ENCODE measurements at places on chromosomes 6 and 20. TPM values are rescaled to one million over a fixed set of nuclear protein-coding genes. Genes with fewer than 3 reads are reported as not detected.
A peak's percentile ranks its signal among the peaks of the same experiment; 100 is the strongest.

MRAP2 gene
- not detected for polyA plus RNA-seq

DNA sequence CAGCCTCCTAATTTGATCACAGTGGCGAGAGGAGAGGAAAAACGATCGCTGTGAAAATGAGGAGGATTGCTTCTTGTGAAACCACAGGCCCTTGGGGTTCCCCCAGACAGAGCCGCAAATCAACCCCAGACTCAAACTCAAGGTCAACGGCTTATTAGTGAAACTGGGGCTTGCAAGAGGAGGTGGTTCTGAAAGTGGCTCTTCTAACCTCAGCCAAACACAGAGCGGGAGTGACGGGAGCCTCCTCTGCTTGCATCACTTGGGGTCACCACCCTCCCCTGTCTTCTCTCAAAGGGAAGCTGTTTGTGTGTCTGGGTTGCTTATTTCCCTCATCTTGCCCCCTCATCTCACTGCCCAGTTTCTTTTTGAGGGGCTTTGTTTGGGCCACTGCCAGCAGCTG, 28.7 kb downstream of the SAYSD1 start:
- no peak for DNase-seq

DNA sequence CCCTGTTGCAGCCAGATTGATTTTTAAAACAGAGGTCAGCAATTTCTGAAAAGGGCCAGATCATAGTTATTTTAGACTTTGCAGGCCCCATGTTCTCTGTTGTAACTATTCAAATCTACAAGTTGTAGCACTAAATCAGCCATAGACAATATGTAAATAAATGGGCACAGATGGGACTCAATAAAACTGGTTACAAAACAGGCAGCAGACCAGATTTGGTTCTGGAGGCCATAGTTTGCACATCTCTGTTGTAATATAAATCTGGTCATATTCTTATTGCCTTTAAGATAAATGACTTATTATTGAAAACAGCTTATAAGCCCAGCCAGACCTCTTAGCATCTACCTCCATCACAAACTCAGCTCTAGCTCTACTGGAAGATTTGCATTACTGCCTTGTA, 114.0 kb upstream of the ARG1 start:
- no peak for DNase-seq

DNA sequence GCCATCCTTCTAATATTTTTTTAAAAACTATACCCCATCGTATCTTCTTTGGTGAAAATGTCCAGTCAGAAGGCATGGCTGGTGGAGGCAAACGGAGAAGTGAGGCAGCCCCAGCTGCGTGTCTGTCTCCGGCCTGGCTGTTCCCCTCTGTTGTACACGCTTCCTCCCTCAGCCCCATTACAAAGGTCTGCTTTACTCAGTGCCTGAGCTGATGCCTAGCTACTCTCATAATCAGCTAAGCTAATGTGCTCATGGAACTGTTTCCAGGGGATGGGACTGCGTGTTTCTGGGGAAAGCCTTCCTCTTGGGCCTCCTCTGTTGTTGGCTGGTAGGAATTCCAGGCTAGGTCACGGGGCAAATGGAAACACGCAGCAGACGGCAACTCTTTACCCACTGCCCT, 67.3 kb downstream of the PPP1R3G start:
- no peak for DNase-seq

DNA sequence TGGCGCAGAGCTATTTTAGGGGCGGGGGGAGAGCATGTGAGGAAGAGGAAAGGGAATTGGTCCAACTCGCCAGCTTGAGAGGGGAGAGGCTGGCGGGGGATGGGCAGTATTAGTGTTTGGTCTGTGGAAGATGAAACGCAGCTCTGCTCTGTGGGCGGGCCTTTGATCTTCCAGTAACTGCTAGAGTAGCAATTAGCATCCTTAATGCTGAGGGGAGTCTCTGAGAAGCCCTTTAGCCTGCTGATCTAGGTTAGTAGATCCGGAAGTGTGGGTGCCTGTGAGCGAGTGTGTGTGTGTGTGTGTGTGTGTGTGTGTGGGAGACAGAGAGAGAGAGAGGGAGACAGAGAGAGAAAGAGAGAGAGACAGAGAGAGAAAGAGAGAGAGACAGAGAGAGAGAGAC, 117.2 kb upstream of the BACH2 start:
- DNase-seq: no peak

PNLDC1 gene
- 0.19 TPM for polyA plus RNA-seq

DNA sequence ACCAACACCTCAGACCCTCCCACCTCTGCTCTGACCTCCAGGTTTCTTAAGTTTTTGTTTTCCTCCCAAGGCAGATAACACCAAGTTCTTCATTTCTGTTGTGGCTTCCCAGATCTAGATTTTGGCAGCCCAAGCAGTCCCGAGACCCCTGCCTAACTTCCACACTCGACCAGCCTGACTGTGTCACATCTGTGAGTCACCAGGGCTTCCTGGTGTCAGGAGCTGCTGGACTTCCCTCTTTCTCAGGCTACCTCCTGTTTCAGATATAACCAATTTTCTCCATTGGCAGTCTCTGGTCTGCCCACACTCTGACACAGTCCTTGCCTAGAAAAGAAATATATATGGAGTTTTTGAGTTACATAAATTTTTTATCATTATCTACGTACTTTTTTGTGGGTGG, 46.1 kb upstream of the CCN6 start:
- DNase-seq: no peak

GRCh38 chr6:34276881-34277762, 28.3 kb upstream of the SMIM29 start:
- no peak for DNase-seq

C6orf141 gene
- polyA plus RNA-seq: not detected

PLN gene
- polyA plus RNA-seq: 0.14 TPM

GRCh38 chr20:49620364-49621240, 52.7 kb upstream of the PTGIS start:
- DNase-seq: no peak

DNA sequence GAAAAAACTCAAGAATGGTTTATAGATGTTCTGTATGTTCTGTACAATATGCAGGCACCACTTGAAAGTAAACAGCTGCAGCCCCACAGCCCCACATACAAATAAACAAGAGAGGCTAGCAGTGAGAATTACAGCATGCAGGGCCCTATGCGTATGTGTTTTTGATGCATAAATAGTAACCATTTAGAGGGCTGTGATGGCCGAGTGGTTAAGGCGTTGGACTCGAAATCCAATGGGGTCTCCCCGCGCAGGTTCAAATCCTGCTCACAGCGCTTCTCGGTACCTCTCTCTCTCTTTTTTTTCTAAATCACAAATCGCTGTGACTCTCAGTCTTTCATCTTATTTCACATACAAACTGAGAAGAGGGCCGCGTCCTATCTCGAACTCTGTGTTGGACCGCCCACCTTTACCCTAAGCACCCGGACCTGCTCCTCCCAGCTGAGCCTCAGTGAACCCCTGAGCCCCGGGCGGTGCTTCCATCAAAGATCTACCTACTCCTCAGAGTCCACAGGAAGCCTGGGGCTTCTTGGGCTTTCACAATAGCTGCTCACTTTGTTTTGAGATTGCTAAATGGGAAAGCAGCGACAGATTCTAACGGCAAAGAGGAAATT, 37.7 kb upstream of the PRSS16 start:
- no peak for DNase-seq

DNA sequence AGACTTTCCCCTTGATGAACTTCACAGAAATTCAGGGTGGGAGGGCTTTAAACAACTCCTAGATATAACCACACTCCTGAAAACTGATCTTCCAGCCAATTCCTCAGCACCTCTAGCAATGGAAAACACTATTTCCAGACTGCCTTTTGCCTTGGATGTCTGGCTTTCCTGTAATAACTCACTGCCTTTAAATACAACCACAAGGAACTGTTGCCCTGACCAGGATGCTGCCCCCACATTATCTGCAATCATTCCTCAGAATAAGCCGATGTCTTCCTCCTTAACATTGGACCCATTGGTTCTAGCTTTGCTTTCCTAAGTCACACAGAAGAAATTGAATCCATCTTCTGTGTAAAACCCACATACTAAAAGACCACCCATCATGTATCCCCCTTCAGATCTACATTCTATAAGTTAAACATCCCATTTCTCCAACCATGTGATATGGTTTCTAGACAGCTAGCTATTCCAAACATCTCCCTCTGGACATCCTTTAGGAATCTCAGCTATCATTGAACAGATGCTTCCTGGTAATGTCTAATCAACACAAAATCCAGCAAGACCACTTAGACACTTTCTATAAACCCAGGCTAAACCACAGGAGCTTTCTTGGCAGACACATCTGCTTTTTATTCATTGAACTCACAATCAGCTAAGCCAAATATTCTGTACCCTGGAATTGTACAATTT, 95.9 kb upstream of the KCNQ5 start:
- peak; percentile 32 for DNase-seq

DNA sequence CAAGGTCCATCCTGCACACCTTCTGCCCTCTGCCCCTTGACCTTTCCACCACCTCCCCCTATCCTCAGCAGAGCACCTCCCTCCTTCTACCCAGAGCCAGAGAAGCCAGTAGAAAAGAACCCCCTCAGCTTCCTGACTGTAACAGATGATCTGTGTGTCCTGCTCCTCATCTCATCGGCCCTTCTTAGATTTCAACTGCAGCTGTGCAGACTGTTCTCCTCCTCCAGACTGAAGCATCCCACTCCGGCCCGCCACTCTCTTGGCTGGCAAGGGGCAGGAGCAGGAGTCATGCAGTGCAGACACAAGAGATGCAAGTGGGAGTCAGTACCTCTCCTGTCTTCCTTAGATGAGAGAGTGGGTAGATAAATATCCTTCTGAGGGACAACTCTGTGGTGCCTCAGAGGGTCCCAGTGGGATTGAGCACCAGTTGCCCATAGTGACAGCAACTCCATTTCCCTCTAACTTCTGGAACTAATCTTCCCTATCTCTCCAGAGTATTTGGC, 163.5 kb upstream of the MLN start:
- no peak for DNase-seq

All from AG04450 (cell line).